ENCODE measurements at places on chromosomes 6 and 20.

DNA sequence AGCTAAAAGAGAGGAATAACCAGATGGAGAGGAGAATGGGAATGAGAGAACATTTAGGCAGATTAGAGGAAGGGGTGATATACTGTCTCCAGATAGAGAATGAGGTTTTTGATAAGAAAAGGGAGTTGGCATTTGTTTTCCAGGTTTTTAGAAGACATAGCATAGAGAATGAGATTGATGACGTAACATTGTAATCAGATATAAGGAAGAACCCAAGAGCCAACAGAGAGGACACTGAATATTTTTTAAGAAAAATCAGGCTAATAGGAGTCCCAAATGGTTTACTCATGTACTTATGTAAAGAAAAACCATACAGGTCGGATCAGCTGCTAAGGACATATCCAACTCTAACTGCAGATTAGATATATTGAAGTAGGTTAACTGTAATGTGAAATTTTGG, 112.9 kb downstream of the TBC1D7 start:
- DNase-seq, result no peak

DNA sequence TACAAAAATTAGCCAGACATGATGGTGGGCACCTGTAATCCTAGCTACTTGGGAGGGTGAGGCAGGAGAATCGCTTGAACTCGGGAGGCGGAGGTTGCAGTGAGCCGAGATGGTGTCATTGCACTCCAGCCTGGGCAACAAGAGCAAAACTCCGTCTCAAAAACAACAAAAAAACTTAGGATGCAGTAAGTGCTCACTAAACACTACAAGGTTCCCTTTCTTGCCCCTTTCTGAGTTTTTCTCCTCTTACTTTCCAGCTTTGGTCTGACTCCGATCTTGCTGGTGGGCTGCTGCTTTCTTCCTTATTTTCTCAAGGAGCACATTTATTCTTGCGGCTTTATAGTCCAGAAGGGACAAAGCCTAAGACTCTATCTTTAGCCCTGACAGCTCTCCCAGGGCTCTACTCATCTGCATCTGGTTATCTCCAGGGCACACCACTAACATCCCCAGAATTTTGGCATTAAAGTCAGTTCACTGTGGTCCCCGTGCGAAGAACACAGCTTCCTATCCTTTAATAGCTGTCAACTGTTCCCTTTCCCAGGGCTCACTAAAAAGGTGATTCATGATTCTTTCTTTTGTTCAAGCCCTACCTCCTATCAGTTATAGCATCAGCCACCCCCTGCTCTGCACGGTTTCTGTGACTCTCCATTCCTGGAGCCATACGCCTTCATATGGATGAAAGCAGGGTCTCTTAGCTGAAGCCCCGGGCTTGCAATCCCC, 17.1 kb upstream of the RPN2 start:
- DNase-seq, result no peak

- DNase-seq, result no peak
These were observed 40.3 kb upstream of the AHI1 start for GRCh38 chr6:135537741-135538301.

DNA sequence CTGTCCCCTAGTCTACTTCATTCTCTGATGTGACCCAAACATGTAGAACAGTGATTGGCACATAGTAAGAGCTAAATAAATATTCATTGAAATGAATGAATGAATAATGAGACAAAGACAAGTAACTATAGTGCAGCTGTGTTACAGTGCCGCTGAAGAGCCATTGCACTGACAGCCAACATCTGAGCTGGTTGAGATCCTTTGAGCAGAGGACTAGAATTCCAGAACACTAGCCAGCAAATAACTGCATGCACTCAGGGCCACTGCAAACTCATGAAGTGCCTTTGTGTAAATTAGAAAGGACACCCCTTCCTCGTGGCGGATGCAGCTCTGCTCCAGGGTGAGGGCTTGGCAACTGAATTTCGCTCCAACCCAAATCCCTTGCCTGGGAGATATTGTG, 230.3 kb upstream of the CDYL start:
- DNase-seq, result no peak

DNA sequence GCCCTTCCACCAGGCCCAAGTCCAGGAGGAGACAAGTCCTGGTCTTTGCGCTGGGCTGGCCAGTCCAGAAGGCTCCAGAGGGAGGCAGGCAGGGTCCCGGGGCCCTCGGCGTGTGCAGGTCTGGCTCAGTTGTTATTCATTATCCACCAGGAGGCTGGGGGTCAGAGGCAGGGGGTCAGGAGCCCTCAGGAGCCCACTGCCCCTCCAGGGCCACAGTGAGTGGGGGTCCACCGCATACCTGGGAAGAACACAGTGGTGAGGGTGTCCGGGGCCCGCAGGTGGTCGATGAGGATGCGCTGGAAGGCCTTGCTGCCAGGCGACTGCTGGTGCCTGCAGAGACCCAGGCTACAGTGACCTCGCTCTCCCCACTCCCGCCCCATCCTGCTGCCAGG, 4.4 kb upstream of the C20orf144 start:
- DNase-seq, result no peak

DNA sequence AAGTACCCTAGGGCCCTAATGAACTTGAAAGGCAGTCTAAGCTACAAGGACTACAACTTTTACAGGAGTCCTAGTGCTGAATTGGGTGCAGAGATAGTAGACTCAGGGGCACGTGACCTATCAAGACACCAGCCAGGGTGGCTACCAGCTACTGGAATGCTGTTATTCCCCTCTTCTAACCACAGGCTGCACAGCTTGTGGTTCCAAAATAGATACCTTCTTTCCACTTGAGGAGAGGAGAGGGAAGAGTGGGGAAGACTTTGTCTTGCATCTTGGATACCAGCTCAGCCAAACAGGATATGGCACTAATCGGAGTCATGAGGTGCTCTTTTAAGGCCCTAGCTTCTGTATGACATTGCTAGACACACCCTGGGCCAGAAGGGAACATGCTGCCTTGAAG, 60.0 kb upstream of the MTRF1L start:
- DNase-seq, result no peak

- DNase-seq, result no peak
These were observed 19.6 kb downstream of the SLC22A2 start for GRCh38 chr6:160238761-160239751.

DNA sequence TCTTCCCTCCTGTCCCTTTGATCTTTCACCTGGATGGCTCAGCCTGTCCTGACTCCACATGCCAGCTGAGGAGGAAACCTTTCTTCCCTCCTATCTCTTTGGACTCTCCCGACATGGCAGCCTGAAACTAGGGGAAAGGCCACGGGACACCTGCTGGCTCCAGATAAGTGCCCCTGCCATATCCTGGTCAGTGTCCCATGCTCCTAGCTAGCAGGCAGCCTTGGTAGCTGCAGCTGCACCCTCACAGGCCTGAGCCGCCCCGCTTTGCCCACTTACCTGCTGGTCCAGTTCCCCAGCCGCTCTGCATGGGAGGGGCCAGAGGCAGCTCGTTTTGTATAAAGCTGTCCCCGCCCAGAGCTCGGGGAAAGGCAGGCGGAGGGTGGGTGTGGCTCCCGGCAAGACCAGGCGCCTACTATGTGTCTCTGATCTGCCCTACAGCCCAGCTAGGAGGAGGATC, 7.4 kb upstream of the SLC52A3 start:
- DNase-seq, result no peak

DNA sequence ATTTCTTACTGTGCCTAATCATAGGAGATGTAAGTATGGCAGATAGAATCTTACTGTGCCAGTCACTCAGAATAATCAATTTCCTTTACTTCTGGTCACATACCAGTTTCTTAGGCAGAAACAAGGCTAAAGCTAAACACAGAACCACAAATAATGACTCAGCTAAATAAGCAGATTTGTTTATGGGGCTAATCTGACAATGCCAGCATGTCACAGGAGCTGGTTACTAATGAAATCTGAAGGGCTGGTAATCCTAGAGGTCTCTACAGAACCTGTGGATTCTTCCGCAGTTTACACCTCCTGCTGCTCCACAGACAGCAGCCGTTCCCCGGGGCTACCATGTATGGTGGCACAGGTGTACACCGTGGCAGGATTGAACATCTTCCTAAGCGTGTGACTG, 80.8 kb downstream of the LYRM4 start:
- DNase-seq, result no peak

- DNase-seq, result no peak
These were observed 59.0 kb upstream of the MRAP2 start for GRCh38 chr6:83974409-83975050.

DNA sequence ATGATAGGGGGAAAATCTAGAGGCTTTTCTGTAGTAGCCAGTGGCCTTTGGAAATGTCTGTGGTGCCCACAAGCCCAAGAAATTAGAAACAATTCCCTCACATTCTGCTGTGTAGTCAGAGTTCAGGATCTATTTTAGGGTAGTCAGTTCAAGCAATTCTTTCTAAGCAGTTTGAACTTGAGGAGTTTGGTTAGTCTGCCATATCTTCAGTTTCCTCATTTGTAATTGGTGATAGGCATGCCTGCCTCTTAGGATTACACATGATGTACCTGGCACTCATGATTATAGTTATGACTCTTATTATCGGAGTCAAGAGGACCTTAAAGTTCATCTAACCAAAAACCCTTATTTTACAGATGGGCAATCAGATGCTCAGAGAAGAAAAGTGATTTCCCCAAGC, 21.2 kb upstream of the MEP1A start:
- no peak for DNase-seq

GRCh38 chr6:25536781-25537180, 115.2 kb upstream of the SCGN start:
- DNase-seq, result no peak

- DNase-seq, result no peak
These were observed 166.3 kb upstream of the DTNBP1 start for GRCh38 chr6:15829156-15829555.

DNA sequence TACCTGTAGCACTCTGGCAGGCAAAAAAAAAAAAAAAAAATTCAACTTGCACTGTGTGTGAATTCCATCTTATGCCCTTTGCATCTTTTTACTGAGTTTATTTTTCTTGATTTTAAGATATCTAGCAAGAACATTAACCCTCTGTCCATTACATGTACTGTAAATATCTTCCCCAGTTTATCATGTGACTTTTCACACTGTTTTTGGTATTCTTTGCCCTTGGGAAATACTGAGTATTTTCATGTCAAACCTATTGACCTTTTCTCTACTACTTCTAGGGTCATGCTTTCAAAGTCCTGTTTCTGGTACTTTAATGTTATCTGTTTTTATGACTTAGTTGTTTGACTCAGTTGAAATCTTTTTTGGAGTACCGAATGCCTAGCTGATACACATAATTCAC, 843 bp upstream of the HUS1B start:
- DNase-seq, result no peak

DNA sequence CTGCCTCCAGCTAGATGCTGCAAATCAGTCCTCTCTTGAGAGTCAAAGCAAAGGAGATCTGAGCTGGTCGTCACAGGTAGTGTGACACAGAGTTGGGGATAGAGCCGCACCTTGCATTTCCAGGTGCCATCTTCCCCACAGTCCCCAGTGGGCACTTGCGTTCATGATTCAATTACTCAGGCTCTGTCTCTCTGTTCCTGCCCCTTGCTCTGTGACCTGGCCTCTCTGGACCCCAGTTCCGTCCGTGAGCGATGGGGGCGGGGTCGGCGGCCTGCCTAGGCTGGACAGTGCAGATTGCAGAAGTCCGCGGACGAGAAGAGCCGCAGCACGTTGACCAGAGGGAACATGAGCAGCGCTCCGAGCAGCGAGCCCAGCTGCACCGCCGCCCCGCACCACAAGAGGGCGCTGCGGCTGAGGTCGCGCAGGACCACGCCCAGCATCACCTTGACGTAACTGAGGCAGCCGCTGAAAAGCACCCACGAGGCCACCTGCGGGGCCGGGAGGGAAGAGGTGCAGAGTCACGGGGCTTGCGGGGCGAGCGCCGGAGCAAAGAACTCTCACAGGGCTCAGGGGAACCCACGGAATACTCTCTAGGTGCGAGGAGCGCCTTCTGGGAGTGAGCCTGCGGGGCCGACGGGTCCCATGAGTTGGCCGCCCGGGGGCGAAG, 7.4 kb downstream of the SLC52A3 start:
- DNase-seq, result no peak

GRCh38 chr6:159493231-159493897, 199.7 kb downstream of the SOD2 start:
- no peak for DNase-seq

DNA sequence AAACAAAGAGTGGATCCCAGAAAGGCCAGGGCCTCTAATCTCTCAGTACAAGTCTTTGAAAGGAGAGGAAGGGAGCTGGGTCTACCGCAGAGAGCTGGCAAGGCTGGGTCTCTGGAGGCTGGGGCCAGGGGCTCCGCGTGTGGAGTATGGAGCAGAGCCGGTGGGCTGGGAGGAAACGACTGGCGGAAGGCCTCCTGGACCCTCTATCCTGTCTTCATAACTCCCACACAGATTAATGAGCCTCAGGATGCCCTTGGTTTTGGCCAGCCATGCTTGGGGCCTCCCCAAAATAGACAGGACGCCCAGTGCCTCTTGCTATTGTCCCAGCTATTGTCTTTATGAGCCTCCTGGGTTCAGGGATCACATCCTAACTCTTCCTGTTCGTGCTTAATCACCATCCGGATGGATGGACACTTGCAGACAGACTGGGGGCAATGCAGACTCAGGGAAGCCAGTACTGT, 306.4 kb downstream of the DHX35 start:
- DNase-seq, result no peak

GRCh38 chr6:88650029-88650619, 313.3 kb downstream of the RNGTT start:
- no peak for DNase-seq

GRCh38 chr6:827431-827830, 134.5 kb upstream of the EXOC2 start:
- DNase-seq, result no peak

DNA sequence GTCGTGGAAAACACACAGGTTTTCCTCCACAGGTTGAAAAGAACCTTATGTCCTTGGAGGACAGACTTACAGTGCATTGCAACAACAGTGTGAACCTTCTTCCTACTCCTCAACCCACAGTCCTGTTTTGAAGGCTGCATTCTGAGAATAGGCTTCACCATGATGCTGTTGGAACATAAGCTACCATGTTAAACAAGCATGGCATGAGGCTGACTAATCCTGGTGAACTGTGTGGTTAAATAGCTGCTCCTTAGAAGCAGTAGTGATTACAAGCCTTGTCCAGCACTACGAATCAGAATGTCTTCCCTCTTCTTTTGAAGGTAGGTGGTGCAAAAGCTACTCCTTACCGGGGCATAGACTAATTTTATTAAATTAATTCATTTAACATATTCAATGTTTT, 368.5 kb upstream of the EPHA7 start:
- no peak for DNase-seq

GRCh38 chr6:83884523-83884922, 25.0 kb downstream of the CYB5R4 start:
- peak; percentile 25 for DNase-seq

GRCh38 chr6:45718871-45719270, 296.8 kb downstream of the CLIC5 start:
- no peak for DNase-seq

GRCh38 chr6:14012313-14013030, 87.7 kb downstream of the RNF182 start:
- DNase-seq, result no peak

GRCh38 chr6:126891158-126891557, 227.3 kb upstream of the RSPO3 start:
- DNase-seq, result no peak

DNA sequence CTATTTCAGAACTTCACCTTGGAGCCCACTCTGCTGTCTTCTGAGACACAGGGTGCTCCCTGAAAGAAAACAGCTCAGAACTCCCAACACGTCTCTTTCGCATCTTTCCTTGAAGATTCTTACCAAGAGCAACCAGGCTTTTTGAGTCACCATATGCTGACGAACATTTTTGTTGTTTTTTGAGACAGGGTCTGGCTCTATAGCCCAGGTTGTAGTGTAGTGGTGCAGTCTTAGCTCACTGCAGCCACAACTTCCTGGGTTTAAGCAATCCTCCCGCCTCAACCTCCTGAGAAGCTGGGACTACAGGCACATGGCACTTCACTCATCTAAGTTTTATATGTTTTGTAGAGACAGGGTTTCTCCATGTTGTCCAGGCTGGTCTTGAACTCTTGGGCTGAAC, 68.5 kb downstream of the TRMT11 start:
- DNase-seq, result no peak

All from NCI-H1436 (cell line).